Brain pericyte (primary cell): ENCODE measurements at places on chromosomes 7 and 10.

- DNase-seq, result no peak
These were observed 145.9 kb downstream of the LRRC4 start for GRCh38 chr7:127885222-127885772.

DNA sequence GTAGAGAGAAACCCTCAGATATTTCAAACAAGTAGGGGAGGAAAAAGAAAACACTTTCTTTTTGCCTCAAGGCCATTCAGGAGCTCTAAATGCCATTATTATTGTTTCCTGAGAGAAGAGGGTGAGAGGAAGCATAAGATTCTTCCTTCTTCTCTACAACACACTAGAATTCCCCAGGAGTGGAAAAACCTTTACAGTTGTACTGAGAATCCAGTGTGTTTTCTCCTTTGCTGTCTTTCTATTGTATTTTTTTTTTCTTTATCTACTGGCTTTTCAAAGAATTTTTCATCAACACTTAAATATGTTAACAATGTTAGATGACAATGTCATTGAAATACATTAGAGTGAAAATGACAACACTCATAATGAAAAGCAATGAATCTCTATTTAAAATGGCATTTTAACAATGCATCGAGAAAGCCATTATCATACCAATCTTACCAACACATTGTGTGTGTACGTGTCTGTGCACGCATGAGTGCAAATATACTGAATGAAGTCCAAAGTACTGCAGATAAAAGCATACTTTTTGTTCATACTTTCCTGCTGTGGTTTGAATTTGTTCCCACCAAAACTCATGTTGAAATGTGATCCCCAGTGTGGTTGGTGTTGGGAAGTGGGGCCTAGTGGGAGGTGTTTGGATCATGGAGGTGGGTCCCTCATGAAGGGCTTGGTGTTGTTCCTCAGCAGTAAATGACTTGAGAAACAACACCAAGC is 24.2 kb upstream of the MACC1 start:
- DNase-seq, result no peak

DNA sequence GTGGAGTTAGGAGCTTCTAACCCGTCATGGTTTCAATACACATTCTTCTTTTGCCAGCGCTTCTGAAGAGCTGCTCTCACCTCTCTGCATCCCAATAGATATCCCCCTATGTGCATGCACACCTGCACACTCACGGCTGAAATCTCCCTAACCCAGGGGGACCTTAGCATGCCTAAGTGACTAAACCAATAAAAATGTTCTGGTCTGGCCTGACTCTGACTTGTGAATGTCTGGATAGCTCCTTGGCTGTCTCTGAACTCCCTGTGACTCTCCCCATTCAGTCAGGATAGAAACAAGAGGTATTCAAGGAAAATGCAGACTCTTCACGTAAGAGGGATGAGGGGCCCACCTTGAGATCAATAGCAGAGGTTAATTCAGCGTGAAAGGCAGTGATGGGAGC is 22.4 kb downstream of the PRSS2 start:
- DNase-seq, result no peak

DNA sequence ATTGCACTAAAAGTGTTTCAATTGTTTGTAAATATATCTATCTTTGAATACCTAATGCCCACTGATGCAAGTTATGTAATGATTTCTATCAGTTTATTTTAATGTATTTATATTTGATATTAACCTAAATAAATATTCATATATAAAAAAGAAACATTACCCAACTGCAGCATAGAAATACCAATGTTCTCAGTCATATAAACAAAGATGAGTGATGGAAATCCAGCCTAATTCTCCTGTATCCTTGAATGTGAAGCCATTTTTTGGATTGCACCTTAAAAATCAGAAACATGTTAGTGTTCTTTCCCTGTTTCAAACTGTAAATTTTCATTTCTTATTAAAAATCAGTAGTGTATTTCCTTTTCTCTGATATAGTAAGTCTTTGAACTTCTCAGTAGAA is 305.8 kb upstream of the GNAI1 start:
- no peak for DNase-seq

DNA sequence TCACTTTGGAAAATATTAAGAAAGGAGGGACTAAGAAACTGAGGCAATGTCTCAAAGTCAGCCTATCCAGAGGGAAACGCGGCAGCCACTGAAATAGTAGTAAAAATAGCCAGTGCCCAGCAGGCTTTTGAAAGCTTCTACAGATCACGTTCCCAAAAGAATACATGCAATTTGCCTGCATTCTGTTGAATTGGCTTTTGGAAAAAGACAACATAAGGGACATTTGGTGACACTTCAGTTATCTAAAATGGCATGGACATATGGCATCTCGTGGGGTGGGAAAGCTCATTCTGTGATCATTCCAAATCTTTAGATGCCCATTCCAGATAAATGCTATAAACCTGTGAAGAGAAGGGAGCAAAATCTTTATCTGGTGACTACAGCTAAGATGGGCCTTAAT is 82.8 kb upstream of the PDE1C start:
- DNase-seq, result no peak

DNA sequence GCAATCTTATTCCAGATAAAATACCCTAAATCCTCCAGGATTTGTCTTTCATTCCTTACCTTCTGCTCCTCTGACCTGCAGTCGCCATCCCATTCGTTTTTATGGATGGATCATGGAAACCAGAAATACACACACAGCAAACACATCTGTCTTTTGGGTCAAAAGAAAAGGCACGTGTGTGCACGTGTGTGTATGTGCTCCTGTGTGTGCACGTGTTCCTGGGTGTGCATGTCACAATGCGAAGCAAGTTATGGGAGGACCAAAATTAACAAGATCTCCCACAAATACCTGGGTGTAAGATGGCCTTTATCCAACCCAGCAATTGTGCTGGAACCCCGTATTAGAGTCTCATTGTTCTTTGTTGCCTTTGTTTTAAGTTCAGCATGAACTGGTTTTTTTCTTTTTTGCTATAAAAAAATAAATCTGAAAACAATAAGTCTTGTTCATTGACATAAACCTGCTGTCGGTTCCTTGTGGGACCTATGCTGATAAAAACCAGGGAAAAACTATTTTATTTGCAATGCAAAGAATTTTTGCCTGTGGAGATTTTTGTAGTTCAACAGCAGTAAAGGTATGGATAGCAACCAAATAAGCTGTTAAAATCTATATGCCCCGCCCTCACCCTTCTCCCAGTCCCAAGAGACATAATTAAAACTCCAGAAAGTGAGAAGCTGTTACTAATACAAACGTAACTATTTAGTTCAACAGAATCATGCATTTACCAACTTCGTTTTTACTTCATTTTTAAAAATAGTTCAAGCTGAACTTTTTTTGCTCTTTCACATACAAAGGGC is 229.6 kb downstream of the CREB5 start:
- DNase-seq, result no peak
